ENCODE measurements at places on chromosomes 3 and 15.
A peak's percentile ranks its signal among the peaks of the same experiment; 100 is the strongest.

- no peak for DNase-seq
These were observed 271.4 kb downstream of the TIGIT start for GRCh38 chr3:114565216-114565615.

DNA sequence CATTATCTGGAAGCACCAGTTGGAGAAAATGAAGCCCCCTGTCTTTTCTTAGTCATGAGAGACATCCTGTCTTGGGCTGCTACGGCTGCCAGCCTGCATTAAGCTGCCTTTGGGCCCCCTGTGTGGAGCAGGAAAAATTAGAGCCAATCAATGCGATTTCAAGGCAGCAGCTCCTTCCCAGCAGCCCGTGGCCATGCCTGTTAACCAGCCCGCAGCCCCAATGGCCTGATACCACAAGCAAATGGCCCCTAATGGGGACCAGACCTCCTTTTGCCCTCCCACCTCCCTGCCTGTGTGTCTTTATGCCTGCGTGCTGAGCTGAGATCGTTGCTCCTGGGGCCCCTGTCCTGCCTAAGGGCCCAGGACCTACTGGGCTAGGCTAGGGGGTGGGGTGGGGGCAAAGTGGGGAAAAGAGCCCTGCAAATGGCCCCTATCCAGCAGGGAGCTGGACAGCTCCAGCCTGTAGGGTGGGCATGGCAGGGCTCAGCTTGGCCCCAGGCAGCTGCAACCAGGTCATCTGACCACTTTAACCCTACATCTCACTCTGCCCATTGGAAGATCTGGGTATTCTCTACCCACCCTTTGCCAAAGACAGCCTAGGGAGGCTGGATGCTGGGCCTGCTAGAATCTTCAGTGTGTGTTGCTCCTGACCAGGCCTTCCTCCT is 53.8 kb upstream of the MRPS22 start:
- no peak for DNase-seq

DNA sequence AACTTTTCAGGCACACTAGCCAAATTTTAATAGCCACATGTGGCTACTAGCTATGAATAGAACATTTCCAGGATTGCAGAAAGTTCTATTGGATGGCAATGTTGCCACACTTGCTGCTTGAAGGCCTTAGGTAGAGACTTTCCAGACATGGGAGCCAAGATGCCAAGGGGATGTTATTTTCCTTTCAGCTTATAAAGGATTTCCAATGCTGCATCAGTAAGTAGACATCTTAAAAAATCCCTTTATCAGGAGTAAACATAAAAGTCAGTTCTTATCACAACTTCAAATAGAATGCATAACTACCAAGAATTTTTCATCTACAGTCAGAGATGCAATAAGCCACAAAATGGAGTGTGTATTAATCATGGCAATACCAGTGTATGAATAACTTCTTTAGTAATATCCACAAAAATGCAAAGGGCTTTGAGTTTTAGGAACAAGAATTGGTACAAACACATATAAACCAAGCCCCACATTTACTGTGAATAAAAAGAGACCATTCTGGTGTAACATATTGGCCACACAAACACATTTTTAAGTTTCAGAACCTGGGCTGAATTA is 457.1 kb upstream of the ADAMTS9 start:
- no peak for DNase-seq

GRCh38 chr15:64461721-64462162 is 1.4 kb downstream of the ZNF609 start:
- DNase-seq = peak; percentile 60

DNA sequence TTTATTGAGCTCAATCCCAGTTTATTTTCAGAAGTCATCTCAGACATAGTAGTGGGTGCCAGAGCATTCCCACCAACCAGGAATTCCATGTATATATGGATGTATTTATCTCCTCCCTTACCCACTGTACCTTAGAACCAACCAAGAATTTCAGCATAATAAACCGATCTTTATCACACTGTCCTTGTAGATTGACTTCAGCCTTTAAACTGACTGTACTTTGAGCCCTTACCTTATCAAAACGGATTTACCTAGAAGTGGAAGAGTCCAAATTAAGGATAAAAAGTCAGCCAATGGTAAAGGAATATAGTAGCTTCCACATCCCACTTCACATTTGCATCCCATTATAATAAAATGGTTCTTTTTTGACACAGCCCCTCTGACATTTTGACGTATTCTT is 37.9 kb downstream of the GATM start:
- DNase-seq = no peak

GRCh38 chr15:69436951-69437350 is 15.7 kb upstream of the RPLP1 start:
- DNase-seq = no peak

DNA sequence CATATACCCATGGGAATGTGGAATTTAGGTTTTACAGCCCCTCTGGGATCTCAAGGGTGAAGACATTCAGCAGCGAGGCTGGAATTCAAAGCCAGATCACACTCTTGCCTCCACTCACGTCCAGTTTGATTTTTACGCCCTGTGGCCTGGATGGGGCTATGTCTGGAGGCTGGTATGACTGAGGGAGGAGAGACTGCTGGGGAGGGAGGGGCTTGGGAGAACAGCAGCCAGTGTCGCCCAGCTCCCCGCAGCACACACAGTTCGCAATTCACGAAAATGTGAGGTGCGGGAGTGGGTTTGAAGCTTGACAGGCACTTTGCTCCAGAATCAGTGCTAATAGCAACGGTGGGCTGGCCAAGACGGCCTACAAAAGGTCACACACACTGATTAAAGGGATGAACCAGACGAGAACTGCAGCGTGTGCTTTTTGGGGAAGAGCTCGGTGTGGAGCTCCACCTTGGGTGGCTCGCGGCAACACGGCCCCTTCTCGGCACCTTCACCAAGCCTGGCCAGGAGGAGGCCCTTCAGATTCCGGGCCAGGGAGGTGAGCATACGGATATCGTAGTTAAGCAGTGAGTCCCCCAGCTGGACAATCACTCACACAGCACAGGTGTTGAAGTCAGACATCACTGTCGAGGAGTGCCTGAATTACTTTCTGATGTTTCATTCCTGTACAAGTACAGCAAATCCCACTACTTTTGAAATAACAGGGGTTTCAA is 16.4 kb downstream of the EHD4 start:
- DNase-seq = no peak

GRCh38 chr3:144402430-144402829 is 430.8 kb downstream of the DIPK2A start:
- no peak for DNase-seq

DNA sequence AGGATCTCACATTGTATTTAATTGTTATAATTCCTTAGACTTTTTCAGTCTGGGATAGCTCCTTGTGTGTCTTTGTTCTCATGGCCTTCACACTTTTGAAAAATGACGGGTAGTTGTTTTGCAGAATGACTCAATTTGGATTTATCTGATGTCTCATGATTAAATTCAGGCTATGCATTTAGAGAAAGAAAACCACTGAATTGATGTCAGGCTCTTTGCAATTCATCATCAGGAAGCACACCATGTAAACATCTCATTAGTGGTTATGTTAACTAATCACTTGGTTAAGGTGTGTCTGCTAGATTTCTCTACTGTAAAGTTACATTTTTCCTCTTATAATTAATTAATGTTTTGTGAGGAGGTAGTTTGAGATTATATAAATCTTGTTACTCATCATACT is 8.0 kb upstream of the SLC22A13 start:
- no peak for DNase-seq

GRCh38 chr15:76913737-76914136 is 8.6 kb upstream of the SCAPER start:
- DNase-seq = no peak

- DNase-seq = no peak
These were observed 99.4 kb upstream of the TSC22D2 start for GRCh38 chr3:150308481-150309256.

DNA sequence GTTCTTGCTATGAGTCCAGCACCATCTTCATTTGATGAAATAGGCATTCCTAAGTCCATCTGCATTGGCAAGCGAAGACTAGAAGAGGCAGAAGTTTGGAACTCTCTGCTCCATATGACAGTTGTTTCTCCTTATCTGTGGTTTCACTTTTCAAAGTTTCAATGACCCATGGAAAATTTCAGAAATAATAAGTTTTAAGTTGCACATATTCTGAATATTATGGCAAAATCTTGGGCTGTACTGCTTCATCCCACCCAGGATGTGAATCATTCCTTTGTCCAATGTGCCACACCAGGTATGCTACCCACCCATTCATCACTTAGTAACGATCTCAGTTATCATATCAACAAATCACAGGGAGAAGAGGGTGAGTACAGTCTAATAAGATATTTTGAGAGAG is 647.9 kb downstream of the GRM7 start:
- no peak for DNase-seq

- DNase-seq = no peak
These were observed 44.0 kb downstream of the NR2F2 start for GRCh38 chr15:96374499-96374898.

GRCh38 chr3:37574177-37574943 is 287.3 kb upstream of the CTDSPL start:
- no peak for DNase-seq

GRCh38 chr15:73600413-73601335 is 32.5 kb downstream of the NPTN start:
- no peak for DNase-seq

DNA sequence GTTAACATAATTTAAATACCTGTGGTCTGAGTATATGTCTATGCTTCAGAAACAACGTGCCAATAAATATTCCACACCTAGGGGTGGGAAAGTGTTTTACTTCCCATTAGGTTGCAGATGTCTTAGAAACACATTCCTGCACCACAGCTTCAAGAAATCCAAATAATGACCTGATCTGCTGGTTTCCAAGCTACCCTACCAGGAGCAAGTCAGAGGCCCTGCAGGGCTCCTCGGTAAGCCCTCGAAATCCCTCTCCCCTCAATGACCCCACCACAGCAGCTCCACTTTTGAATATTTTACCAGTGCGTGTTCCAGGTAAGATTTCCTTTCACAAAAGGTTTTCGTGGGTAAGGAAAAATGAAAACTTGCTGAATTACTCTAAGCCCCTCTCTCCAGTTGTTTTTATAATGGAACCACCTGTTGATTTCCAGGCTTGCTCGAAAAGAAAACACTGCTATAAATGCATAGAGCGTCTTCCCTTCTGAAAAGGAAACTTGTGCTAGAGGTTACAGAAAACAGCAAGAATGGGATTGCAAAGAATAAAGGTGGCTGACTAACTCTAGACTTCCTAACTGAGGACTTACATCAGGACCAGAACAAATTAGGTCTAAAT is 12.6 kb downstream of the IL12A start:
- DNase-seq = no peak

- DNase-seq = no peak
These were observed 372.3 kb upstream of the TGFBR2 start for GRCh38 chr3:30233913-30234646.

DNA sequence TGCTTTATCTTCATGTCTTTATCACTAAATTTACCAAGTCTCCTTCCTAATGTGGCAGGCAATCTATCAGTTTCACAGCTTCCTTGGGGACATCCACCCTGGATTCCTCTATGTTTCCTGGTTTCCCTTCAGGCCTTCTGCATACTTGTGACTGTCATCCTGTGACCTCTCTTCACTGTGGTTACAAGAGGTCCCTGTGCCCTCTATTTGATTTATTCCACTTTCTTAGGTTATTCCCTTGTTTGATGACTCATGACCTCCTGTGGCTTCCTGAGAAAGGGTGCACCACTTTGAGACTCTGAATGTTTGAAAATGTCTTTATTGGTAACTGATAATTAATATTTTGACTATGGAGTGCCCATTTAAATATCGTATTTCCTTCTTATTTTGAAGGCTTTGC is 60.5 kb upstream of the KY start:
- no peak for DNase-seq

DNA sequence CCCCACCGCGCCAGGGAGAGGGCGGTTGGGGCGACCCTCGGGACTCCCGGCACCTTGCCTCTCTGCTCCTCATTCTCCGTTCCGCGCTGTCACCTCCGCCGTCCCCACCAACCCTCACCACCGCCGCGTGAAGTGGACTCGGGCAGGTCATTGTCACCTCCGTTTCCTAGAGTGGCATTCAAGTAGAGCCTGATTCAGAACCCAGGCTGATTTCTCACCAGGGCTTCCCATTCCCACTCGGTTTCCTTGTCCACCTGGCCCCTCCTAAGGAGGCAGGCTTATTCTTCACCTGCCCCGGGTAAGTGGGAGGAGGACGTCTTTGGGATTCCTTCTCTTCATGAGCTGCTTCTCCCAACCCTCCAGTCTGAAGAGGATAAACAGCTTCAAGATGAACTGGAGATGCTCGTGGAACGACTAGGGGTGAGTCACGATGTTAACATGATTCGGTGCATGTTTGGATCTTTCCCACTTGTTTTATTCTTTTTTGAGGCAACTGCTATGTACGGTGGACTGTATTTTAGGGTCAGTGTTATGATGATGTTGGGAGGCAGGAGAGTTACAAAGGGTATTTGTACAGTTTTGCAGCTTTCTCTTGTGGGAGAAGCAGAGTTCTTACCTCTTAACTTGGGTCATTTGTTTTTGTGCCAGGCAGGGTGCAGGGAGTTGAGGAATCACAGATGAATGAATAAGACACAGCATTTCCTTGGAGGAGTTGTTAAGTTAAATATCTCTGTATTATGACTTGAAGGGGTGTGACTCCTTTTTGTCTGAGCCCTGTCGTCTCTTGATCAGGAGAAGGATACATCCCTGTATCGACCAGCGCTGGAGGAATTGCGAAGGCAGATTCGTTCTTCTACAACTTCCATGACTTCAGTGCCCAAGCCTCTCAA is 692 bp downstream of the PSMD2 start:
- DNase-seq = no peak

GRCh38 chr3:148006508-148006907 is 597.3 kb downstream of the ZIC1 start:
- no peak for DNase-seq

DNA sequence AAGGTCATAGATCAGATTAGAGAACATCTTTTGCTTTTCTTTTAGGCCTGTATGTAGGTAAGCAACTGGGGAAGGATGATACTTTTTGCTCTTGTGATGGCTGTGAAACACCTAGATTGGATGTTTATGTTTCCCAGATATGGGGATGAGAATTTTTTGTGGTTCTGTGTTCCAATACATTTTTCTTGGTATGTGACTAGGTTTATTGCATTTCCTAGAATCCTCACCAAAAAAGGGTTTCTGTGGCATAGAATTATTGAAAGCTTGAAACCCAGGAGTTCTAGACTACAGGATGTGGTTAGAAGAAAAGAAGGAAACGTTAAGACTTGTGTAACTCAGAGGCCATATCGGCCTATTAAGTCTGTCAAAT is 25.8 kb downstream of the OXNAD1 start:
- DNase-seq = no peak

DNA sequence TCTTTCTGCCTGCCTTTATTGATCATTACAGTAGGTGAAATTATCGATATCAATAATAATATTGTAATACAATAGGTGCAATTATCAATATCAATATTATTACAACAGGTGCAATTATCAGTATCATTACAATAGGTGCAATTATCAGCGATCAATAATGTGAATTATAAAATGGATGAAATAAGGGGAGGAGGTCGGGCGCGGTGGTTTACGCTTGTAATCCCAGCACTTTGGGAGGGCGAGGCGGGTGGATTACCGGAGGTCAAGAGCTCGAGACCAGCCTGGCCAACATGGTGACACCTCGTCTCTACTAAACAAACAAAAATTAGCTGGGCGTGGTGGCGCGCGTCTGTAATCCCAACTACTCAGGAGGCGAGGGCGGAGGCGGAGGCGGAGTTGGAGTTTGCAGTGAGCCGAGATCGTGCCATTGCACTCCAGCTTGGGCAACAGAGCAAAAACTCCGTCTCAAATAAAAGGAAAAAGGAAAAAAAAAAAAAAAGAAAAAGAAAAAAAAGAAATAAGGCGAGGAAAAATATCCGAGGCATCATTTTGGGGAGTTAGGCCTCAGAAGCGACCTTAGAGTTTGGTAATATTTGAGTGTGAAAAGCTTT is 611 bp upstream of the BNIP2 start:
- peak; percentile 79 for DNase-seq
